K562 (cell line): ENCODE measurements at places on chromosomes 1 and 21. TPM values are rescaled to one million over a fixed set of nuclear protein-coding genes. Genes with fewer than 3 reads are reported as not detected.
A peak's percentile ranks its signal among the peaks of the same experiment; 100 is the strongest.

Gene BCL2L15
- 0.09 and 0.72 TPM in 2 replicates for total RNA-seq

Gene NPL
- total RNA-seq: 14.3 and 15.0 TPM in 2 replicates

Gene RGS18
- total RNA-seq: not detected in 2 replicates

Gene IGSF9
- total RNA-seq: 0.29 and 0.34 TPM in 2 replicates

Gene SAMD13
- 0.56 and 0.78 TPM in 2 replicates for total RNA-seq

Gene CHTOP
- total RNA-seq: 79.2 and 79.6 TPM in 2 replicates

Gene PCBP3
- 0.34 TPM in 1 of 2 replicates, not detected in the other for total RNA-seq

Gene CYP4Z1
- total RNA-seq: not detected in 2 replicates

Gene IFNGR2
- 28.5 and 29.5 TPM in 2 replicates for total RNA-seq

DNA sequence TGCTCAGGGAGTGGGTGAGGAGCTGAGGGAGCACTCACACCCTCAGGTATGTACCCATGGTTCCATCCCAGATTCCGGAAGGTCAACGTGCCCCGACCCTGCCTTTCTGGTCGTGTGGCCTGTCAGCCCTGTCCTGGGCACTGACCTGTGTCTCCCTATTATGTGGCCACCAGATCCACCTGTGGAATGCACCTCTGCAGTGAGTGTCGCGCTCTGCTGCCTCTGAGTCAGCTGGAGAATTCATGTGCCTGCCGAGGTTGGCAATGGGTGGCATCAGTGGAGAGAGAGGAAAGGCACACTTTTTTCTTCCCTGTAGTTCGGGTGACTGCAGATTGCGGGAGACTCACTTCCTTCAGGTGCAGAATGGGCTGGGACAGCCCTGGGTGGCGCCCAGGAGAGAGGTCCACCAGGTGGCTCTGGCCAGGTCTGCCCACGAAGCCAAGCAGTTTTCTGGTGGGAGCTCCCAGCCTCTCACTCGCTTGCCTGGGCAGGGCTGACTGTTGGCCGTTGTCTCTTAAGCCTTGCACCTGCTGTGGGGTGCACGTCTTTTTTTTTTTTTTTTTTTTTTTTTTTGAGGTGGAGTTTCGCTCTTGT lies 176.1 kb upstream of the TMEM51 start:
- no peak for DNase-seq
- H3K4me3 ChIP-seq: no peak overlapping the region
- no peaks in the 10 kb centered on the region for H3K27me3 ChIP-seq
- H3K27ac ChIP-seq: no peak overlapping the region

DNA sequence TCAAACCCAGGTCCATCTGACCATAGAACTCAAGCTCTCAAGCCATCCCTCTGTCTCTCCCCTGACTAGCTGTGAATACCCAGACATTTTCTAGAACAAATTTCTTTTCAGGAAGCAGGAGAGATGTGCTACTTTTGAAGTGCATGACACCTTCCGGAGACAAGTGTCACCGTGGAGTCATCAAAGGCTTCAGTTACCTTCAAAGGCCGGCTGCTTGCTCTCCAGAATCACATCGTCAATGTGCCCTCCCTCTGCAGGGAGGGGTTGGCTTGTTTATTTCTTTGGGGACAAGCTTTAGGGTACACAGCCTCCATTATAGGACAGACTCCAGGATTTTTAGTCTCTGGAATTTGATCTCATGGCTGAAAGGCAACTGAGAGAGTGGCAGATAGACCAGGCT lies 37.7 kb upstream of the IGSF21 start:
- H3K4me1 ChIP-seq: no peaks in the 10 kb centered on the region
- no peaks in the 10 kb centered on the region for H3K36me3 ChIP-seq
- H3K27me3 ChIP-seq: peaks cover 13% of the 10 kb centered on the region; the same call in 2 of the 3 replicates
- no peak overlapping the region for H3K4me3 ChIP-seq
- no peak overlapping the region for H3K27ac ChIP-seq

DNA sequence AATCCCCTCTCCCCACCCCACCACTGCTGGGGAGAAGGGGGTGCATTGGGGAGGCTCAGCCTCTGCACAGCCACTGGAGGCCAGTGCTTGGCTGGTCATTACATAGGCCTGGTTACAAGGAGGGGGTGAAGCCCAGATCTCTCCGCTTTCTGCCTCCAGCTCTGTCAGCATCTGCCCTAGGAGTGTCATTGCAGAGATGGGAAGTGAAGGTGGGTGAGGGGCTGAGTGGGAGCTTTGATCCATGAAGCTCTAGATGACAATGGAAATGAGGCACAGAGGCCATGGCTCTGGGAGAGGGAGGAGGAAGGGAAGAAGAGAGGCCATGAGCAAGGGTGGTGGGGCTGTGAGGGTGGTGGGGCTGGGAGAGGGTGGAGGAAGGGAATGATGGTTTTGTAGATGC lies 411.6 kb downstream of the MATN1 start:
- no peaks in the 10 kb centered on the region for H3K36me3 ChIP-seq
- H3K4me1 ChIP-seq: no peaks in the 10 kb centered on the region
- DNase-seq: no peak

DNA sequence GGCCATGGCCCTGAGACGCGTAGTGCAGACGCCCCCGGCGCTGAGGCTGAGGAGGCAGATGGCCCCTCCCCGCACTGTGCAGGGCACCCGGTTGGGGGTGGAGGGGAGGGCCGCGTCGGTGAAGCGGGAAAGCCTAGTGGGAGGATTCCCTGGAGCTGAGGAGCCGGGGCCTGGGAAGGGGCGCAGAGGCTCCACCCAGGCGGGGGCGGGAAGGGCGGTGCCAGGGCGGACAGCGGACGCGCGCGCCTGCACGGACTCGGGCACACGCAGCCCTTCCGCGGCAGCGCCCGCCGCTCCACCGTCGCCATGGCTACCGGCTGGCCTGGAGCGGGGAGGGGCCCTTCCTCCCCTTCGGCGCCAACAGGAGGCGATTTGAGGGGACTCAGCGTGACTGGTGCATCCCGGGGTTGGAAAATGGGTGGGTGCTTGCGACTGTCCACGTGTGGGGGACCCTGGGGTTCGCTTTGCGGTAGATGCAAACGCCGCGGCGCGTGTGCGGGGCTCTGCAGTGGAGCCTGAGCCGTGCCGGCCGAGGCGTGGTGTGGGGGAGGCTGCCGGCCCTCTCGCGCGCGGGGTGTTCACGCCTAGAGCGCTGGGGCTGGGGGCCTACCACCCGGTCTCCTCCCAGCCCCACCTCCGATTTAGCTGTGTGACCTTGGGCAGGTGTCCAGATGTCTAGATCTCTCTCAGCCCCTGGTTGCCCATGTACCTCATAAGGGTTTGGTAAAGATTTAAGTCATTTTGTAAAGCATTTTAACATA lies 35.1 kb downstream of the PTPRF start:
- H3K4me3 ChIP-seq: peak overlapping the region; percentile 29; the same call in 1 of the 2 replicates
- H3K36me3 ChIP-seq: no peaks in the 10 kb centered on the region
- DNase-seq: peak; percentile 93
- no peak overlapping the region for H3K27ac ChIP-seq
- H3K27me3 ChIP-seq: peaks cover 93% of the 10 kb centered on the region
- H3K4me1 ChIP-seq: peaks cover 19% of the 10 kb centered on the region

DNA sequence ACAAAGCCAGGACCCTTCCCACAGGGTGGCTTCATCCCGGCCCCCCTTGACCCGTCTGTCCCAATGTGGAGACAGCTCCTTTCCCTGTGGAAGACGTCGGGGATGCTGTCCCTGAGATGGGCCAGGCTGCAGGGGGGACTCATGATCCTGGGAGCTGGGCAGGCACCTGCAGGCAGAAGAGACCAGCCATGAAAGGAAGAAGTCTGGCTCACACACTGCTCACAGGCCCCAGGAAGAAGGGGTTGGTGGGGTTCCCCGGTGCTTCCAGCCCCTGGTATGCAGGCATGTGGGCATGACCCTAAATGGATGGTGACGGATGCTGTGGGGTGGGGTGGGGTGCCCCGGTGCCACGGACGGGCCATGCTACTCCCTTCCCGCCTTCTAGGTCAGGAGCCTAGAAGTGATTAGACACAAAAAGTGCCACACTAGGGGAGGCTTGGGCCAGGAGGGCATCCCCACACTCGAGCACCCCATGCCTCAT lies 8.3 kb downstream of the ACTRT2 start:
- H3K36me3 ChIP-seq: no peaks in the 10 kb centered on the region
- H3K4me3 ChIP-seq: no peak overlapping the region
- H3K4me1 ChIP-seq: no peaks in the 10 kb centered on the region; the same call in 1 of the 2 replicates
- peaks cover 13% of the 10 kb centered on the region; the same call in 2 of the 3 replicates for H3K27me3 ChIP-seq
- no peak for DNase-seq

GRCh38 chr1:46041974-46042373 lies 90.5 kb downstream of the PIK3R3 start:
- H3K27ac ChIP-seq: no peak overlapping the region
- DNase-seq: no peak
- no peak overlapping the region for H3K4me3 ChIP-seq
- H3K4me1 ChIP-seq: peaks cover 9% of the 10 kb centered on the region; the same call in 2 of the 3 replicates
- H3K36me3 ChIP-seq: peaks cover 2% of the 10 kb centered on the region; the same call in 1 of the 3 replicates

DNA sequence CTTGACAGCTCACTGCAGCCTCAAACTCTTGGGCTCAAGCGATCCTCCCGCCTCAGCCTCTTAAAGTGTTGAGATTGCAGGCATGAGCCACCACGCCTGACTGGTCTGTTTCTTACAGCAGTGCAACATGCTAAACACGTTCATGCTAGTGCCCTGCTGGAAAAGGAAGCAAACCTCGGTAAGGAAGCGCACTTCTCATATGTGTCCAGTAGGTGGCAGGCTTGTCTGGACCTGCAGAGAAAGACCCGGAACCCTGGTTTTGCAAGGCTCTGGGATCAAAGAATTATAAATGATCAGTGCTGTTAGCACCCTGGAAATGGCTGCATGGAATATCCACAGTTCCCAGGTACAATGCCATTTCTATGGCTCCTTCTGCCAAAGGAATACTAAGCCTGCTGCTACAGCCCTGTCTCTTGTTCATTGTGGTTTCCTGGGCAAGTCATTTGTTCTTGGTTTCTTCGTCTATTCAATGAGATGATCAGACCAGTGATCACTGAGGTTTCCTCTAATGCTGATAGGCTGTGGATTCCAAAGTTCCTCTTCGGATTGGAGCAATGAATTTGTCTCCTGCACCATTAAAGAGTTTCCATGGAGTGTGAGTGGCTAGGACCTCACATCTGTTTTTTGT lies 15.9 kb downstream of the RNU5D-1 start:
- DNase-seq: peak; percentile 88
- H3K4me3 ChIP-seq: no peak overlapping the region
- H3K27ac ChIP-seq: no peak overlapping the region
- H3K27me3 ChIP-seq: peaks cover 21% of the 10 kb centered on the region; the same call in 2 of the 3 replicates
- H3K36me3 ChIP-seq: no peaks in the 10 kb centered on the region
- H3K4me1 ChIP-seq: peaks cover 5% of the 10 kb centered on the region; the same call in 1 of the 3 replicates

DNA sequence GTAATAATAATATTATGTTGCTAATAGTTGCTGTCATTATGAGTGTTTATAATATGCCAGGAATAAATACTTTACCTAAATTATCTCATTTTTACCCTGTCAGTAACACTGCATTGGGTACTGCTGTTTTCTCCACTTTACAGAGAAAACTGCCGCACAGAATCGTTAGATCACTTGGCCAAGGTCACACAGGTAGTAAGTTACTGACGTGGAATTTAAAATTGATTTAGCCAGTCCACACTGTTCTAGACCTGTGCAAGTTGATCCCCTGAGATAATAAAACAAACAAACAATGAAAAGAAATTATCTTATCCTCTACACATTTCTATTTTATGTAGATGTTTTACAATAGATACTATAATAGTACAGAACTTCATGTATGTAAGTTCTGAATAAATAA lies 174.1 kb downstream of the ROR1 start:
- H3K27me3 ChIP-seq: no peaks in the 10 kb centered on the region
- H3K4me1 ChIP-seq: no peaks in the 10 kb centered on the region
- no peak for DNase-seq
- H3K36me3 ChIP-seq: no peaks in the 10 kb centered on the region
- no peak overlapping the region for H3K27ac ChIP-seq

DNA sequence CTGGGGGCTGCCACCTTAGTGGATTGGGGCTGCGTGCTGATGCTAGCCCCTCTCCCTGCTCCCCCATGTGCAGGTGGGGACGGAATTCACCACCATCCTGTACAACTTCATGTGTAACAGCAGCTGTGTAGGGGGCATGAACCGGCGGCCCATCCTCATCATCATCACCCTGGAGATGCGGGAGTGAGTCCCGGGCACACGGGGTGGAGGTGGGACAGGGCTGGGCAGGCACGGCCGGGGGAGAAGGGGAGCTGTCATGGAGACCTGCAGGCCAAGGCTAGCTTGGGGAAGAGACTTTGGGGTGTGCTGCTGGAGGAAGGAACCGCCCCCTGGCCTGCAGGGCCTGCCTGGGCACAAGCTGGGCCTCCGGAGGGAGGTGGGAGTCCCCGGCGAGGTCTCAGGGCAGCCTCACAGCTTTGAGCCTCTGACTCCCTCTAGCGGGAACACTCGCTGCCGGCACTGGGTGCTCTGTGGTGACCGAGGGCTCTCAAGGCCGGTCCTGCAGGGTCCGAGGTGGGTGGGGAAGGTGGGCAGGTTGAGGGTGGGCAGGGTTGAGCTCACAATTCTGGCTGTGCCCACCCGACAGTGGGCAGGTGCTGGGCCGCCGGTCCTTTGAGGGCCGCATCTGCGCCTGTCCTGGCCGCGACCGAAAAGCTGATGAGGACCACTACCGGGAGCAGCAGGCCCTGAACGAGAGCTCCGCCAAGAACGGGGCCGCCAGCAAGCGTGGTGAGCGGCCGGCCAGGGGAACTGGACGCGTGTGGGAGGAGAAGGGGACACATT lies 25.0 kb upstream of the CCDC27 start:
- H3K27me3 ChIP-seq: peaks cover 13% of the 10 kb centered on the region; the same call in 2 of the 3 replicates
- DNase-seq: peak; percentile 86
- H3K4me3 ChIP-seq: no peak overlapping the region
- no peaks in the 10 kb centered on the region for H3K36me3 ChIP-seq
- H3K27ac ChIP-seq: no peak overlapping the region

GRCh38 chr1:207058252-207058651 lies 5.2 kb downstream of the PFKFB2 start:
- H3K27ac ChIP-seq: no peak overlapping the region
- no peaks in the 10 kb centered on the region for H3K27me3 ChIP-seq
- H3K4me3 ChIP-seq: no peak overlapping the region
- H3K4me1 ChIP-seq: peaks cover 22% of the 10 kb centered on the region; the same call in 2 of the 3 replicates

GRCh38 chr21:28391938-28392849 lies 600.5 kb downstream of the LTN1 start:
- H3K27me3 ChIP-seq: no peaks in the 10 kb centered on the region
- H3K36me3 ChIP-seq: no peaks in the 10 kb centered on the region
- DNase-seq: no peak

DNA sequence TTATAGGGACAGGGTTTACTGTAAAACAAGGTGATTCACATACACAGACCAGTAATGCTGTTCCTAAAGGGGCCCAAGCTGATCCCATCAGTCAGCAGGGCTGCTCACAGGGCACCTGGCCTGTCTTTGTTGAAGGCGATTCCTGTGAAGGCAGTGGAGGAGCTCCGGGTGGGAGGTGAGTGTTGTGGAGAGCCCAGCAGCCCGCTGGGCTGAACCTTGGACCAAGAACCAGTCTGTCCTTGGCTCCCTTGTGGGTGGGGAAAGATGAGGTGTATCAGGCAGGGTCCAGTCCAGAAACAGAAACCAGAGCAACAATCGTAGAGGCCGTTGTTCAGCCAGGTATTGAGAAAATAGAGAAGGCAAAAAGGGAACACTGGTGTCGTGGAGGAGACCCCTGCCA lies 12.5 kb downstream of the PDXK start:
- H3K4me1 ChIP-seq: peaks cover 25% of the 10 kb centered on the region
- no peak overlapping the region for H3K4me3 ChIP-seq
- DNase-seq: no peak

DNA sequence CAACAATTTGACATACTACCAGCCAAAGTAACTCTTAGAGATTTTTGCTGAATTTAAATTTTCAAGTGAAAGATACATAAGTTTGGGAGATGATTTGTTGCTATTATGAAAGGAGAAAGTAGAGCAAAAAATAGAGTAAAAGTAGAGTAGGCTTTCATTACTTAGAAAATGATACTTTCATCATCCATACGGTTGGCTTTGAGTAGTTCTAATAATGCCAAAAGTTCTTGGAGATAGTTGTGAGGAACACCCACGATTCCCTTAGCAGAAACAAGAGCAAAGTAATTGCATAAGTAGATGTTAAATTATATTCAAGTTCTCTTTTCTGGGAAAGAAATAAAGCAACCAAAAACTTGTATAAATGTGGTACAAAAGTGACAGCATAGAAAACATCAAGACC lies 95.0 kb upstream of the VAV3 start:
- no peak for DNase-seq
- no peak overlapping the region for H3K27ac ChIP-seq
- H3K36me3 ChIP-seq: no peaks in the 10 kb centered on the region
